Suppressor macrophage treated with lipopolysaccharide for 1 hour (primary cell): ENCODE measurements at places on chromosomes 3 and 15.
A peak's percentile ranks its signal among the peaks of the same experiment; 100 is the strongest.

- no peak for DNase-seq
Observed at GRCh38 chr3:97278506-97278905, 464.1 kb downstream of the EPHA6 start.

GRCh38 chr3:43796041-43796596 lies 105.4 kb downstream of the ABHD5 start:
- DNase-seq = no peak

DNA sequence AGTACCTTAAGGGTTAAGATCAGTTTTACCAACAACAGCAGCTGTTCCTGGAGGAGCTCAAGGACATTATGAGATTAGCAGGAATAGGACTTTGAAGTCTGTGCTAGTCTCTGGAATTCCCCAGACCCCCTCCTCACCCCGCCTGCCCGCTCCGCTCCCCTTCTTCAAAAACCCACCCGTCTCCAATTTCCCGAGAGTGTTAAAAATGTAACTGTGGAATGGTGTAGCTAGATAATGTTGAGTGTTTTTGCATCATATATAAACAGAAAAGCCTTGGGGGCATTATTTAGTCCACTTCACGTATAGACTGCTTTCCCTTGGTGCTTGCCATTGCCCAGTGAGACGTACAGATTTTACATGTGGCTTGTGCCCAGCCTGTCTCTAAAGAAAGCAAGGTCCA lies 65.0 kb upstream of the SEMA6D start:
- no peak for DNase-seq

GRCh38 chr15:92005154-92005553 lies 151.6 kb downstream of the SLCO3A1 start:
- DNase-seq = no peak

DNA sequence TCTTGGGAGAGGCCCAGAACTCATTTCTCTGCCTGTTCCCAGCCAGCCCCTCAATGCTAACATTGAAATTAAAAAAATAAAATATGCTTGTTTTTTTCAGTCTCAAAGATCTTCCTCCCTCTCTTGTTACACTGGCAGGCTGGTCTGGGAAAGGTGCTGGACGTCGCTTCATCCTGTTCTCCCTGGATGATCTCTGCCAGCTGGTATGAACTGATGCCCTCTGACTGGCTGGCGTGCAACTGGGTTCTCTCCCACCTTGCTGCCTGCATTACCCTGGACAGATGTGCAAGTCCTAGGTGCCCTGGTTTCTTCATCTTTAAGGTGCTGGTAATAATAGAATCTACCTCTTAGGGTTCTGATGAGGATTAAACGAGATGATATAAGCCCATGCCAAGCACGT lies 263.9 kb upstream of the PROK2 start:
- DNase-seq = no peak

DNA sequence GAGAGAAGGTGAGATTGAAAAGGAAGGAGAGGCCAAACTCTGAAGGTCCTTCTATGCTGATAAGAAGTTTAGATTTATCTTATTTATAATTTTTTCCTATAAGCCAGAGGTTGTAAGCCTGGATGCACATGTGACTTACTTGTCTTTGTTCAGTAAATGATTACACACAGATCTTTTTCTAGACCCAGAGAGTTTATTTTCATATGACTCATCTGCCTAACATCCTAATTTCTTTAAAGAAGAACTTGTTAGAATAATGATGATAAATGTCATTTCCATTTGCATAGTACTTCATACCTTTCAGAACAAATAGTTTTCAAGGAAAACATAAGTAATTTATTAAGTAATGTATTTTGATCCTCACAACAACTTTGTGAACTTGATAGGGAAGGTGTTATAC lies 434.8 kb upstream of the DPH6 start:
- no peak for DNase-seq

- no peak for DNase-seq
Observed at GRCh38 chr15:51917493-51917892, 54.1 kb downstream of the LEO1 start.

GRCh38 chr3:48863122-48863521 lies 15.4 kb upstream of the PRKAR2A start:
- no peak for DNase-seq

- DNase-seq = no peak
Observed at GRCh38 chr3:52124766-52125165, 29.5 kb downstream of the POC1A start.

DNA sequence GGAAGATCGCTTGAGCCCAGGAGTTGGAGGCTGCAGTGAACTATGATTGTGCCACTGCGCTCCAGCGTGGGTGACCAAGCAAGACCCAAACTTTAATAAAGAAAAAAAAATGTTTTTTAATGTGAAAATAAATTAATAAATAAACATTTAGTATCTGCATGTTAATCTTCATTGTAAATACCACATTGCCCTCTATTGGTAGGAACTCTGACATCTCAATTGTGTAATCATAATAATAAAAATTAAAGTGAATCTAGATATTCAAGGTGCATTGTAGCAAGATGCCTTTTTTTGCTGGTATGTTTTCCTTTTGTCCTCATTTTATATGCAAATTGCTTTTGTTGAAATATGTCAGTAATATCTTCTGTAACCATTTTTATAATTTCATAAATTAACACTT lies 95.0 kb upstream of the LIMD1 start:
- peak; percentile 75 for DNase-seq

GRCh38 chr15:78617516-78617915 lies 3.3 kb downstream of the CHRNA3 start:
- no peak for DNase-seq

- DNase-seq = no peak
Observed at GRCh38 chr3:187795207-187795960, 50.1 kb upstream of the BCL6 start.

DNA sequence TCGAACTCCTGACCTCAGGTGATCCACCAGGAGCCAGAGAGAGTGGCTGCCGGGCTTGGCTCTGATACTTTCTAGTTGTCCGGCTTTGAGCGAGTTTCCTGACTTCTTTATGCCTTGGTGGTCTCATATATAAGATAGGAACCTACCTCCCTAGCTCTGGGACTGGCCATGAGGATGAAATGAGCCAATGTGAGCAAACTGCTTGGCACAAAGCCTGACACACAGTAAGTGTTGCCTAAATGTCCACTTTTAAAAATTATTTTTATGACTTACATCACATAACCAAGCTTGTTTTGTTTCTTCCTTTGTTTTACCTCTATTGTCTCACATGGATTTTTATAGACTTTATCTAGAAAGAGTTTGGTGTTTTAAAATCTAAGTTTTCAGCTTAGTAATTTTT lies 42.1 kb upstream of the CCDC174 start:
- DNase-seq = no peak
